ENCODE measurements at places on chromosomes 3 and 15.
A peak's percentile ranks its signal among the peaks of the same experiment; 100 is the strongest.

DNA sequence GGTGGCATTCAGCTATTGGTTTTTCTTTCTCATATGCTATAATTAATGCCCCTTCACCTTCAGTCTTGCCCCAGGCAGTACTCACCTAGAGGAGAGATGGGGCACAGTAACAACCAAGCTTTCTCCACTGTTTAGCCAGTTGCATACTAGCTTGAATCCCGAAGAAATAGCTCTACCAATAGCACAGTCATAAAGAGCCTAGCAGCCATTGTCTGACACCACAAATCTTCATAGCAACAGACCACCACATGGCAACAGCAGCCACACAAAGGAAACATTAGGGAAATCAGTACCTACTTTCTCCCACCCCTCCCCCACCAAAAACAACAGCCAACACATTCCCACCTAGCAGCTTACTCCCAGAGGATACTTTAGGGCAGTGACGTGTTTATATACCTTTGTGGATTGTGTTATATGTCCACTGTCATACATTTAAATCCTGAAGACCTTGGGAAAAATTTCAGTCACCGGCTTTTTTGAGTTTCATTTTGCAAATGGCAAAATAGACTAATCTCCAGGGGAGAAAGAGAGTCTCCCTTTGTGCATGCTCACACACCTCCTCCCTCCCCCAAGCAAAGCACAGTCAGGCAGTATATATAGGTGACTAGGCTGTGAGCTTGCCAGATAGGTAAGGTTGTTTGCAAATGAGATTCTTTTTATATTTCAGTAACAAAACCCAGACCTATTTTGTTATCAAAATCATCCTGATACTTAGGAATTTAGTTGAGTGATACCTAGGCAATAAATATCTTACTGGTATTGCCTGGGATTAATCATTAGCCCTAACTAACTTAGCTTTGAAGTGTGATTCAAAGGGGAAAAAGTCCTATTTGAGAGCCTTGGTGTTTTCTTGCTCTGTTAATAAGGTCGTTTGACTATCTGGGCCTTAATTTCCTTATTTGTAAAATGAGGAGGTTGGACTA, 140.6 kb downstream of the RBPMS2 start:
- DNase-seq: peak; percentile 19

DNA sequence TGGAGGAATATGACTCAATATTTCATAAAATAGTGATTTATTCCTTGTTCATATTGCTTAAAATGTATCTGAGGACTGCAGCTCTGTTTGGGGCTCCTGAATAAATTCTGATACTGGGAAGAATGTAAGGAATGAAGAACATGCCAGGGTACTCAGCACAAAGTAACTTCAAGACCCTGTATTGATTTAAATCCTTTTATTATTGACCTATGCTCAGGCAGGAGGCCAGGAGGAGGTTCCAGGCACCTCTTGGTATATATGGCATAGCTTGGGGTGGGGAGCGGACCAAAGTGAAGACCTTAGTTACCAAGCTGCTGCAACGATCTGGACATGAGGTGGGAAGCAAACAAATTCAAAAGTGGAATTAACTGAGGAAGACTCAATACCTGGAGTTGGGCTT, 142.8 kb upstream of the PEX5L start:
- no peak for DNase-seq

DNA sequence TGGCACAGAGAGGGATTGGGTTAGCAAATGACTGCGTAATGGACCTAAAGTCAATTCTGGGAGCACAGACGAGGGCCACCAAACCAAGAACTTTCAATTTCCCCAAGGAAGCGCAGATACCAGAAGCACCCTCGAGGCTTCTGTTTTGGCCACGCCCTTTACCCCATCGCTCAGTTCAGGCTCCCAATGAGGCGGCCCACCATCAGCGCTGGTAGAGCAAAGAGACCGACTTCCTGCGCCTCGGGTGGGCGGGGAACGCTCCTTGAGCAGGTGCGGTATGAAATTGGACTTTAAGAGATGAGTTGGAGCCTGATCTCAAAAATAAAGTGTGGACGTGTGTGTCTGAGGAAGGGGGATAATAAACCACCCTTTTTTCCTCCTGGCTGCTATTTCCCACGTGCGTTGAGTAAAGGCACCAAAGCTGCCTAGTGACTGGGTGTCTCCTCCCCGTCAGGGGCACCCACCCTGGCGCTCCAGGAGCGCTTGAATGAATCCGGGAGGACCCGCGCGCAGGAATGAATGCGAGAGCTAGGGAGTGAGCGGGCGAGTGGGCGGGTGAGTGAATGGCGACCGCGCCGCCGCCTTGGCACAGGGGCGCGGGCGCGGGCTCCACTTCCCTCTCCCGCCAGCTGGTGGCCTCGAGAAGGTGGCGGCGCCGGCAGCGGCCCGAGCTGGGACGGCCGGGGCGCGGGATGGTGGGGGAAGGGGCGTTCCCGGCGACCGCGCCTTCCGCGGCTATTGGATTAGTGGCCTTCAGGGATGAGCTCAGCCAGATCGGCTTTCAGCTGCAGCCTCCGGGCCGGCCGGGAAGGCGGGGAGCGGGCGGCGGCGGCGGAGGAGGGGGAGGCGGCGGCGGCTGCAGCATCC, at the start of gene SPSB4:
Gene SPSB4, plus strand, starts transcription at position 772 of the 867 bp plus-strand sequence. CDS start 14,758 bp downstream, outside the sequence.
- DNase-seq: peak; percentile 75

DNA sequence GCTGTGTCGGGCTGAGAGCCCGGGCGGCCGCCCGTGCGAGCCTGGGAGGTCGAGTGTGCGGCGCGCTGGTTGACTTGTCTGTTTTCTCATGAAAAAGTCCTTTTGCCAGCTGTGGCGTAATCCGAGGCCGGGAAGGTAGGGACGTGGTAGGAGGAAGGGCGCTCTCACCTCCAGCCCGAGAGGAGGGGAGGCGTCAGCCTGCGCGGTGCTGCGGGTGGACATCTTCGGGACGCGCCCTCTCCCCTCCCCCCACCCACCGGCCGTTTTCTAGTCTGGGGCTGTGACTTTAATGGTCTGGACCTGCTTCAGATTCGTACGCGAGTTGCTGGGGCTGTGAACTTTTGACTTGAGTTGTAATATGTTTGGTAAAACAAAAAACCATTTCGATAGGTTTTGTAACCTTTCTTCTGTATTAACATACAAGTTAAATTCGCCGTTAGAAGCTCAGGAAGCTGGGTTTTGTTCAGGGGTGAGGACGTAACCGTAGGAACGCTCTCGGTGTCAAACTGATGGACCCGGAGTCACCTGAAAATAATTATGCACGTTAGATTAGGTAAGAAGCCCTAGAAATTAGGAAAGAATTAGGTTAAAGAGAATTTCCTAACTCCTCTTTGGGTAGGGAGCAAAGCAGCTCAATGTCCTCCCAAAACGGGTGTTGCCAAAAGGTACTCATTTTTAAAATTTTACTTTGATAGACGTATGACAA, 762 bp downstream of the NCK1 start:
- peak; percentile 38 for DNase-seq

- peak; percentile 61 for DNase-seq
These were observed 21.6 kb upstream of the PLXNA1 start for GRCh38 chr3:126961191-126961790.

- no peak for DNase-seq
These were observed 210.0 kb upstream of the PROK2 start for GRCh38 chr3:71994906-71995305.

- no peak for DNase-seq
These were observed 124.6 kb upstream of the ABHD17C start for GRCh38 chr15:80570553-80570952.

- DNase-seq: no peak
These were observed 32.6 kb upstream of the MTHFS start for GRCh38 chr15:79929412-79929811.

GRCh38 chr3:138498991-138499390, 64.6 kb downstream of the ESYT3 start:
- no peak for DNase-seq

GRCh38 chr3:194220901-194221326, 85.0 kb downstream of the HES1 start:
- peak; percentile 40 for DNase-seq

DNA sequence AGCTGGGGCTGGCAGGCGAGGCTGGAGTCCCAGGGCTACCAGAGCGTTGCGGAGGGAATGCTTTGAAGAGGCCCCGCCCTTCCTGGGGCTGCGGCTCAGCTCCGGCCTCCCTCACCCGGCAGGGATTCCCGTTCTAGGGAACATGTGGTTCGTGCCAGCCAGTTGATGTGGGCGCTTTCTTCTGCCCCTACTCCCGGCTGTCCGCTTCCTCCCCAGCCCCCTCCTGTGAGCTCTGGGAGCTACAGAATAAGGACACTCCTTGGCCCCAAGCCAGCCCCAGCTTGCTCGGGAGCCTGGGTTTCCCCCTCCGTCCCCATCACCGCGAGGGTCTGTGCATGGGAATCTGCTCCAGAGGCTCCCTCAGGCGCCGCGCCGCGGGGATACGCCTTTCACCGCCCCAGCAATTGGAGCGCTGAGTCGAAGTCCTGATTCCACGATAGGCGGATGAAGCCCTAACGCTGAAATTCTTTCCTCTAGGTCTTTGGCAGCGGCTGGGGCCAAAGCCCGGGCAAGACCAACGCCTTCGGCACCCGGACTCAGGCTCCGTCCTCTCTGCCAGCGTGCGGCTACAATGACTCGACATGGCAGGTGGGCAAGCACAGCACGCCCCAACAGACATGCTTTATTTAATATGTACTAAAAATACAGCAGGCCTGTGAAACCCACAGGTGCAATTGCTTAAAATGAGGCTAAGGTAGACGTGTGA, 69.5 kb downstream of the KLF15 start:
- peak; percentile 61 for DNase-seq

GRCh38 chr3:55471522-55472280, 15.4 kb downstream of the WNT5A start:
- DNase-seq: no peak

GRCh38 chr3:160090653-160091052, 102.0 kb downstream of the IL12A start:
- DNase-seq: no peak

DNA sequence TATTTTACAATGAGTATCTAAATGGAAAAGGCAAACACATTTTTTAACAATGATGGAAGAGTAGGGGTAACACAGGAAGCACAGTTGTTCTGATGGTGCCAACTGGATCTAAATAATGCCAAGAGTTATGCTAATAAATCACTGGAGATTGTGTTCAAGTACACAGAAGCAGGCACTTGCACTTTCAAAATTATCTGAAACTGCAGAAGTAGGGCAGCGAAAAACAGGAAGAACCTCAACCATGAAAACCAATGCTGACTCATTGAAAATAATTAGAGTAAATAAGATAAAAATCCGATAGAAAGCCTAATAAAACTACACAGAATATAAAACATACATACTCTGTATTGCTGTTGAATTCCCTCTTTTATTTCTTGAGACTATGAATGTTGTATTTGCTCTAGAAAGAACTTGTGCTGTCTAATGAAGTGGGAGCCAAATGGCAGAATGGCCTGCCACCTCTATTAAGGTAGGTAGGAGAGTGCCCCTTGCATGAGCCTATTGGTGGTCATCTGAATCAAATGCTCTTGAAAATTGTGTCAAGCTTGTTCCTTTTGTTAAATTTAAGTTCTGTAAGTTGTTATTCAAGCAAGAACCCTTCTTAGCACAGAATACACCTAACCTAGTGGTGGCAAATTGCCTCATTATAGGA, 93.7 kb downstream of the ABI3BP start:
- no peak for DNase-seq

GRCh38 chr3:6723205-6723604, 137.7 kb upstream of the GRM7 start:
- DNase-seq: no peak

GRCh38 chr15:43210172-43210745, 10.6 kb downstream of the EPB42 start:
- DNase-seq: no peak

GRCh38 chr15:56038015-56038414, 44.6 kb upstream of the NEDD4 start:
- peak; percentile 49 for DNase-seq

DNA sequence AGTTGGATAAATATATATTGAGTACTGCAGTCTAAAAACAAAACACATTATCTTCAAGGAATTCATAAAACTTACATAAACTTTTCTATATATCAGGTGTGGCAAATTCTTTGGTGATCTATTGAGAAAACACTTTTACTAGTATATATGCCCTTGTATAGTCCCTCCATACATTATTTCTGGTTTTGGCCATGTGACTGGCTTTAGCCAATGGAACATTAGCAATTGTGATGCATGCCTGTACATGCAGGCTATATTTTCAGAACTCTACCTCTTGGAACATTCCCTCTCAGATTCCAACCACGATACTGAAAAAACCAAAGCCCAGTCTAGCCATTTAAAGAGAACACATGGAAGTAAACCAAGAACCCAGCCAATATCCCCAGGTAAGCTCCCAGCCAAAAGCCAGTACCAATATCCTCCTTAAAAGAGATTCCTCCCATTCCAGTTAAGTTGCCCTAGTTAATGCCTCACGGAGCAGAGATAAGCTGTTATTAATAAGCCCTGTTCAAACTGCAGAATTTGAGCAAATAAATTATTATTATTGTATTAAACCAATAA, 152.8 kb downstream of the NEK10 start:
- no peak for DNase-seq

DNA sequence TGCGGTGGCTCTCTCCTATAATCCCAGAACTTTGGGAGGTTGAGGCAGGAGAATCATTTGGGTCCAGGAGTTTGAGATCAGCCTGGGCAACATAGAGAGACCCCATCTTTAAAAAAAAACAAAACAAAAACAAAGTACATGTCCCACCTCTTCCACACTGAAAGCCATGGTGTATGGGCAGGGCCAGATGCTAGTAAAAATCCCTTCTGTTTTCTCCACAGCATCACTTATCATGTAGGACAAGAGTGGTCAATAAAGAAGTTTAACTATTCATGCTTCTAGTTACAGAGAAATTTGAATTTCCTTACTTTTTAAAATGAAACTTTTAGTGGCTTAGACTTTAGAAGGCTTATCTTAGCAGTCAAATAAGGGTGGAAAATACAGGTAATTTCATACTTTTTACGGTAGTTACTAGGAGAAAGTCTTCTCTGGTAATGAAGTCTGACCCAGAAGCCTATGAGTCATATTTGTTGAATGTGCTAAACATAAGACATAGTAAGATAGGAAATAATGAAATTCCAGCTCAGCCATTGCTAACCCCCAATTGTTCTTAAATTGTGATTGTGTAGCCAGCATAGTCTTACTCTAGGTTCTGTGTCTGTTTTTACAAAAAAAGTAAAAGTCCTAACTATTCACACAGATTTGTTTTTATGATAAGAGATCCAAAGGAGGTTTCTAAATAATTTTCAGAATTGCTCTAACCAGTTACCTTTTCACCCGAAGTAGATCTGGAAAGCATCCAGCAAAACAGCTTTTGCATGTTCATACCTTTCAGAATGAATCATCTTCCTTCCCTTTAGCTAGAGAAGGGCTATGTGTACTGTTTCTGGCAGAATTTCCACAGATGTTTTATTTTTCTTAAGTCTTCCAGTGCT, 16.4 kb upstream of the ZNF609 start:
- DNase-seq: peak; percentile 66

GRCh38 chr3:130093741-130094391, 12.2 kb downstream of the ALG1L2 start:
- no peak for DNase-seq
